Amniotic epithelial cell (primary cell): ENCODE measurements at places on chromosomes 3 and 15.
A peak's percentile ranks its signal among the peaks of the same experiment; 100 is the strongest.

- no peak for DNase-seq
These were observed 142.8 kb downstream of the NTRK3 start for GRCh38 chr15:88113613-88114308.

GRCh38 chr3:150222691-150223489 is 185.2 kb upstream of the TSC22D2 start:
- DNase-seq = no peak

DNA sequence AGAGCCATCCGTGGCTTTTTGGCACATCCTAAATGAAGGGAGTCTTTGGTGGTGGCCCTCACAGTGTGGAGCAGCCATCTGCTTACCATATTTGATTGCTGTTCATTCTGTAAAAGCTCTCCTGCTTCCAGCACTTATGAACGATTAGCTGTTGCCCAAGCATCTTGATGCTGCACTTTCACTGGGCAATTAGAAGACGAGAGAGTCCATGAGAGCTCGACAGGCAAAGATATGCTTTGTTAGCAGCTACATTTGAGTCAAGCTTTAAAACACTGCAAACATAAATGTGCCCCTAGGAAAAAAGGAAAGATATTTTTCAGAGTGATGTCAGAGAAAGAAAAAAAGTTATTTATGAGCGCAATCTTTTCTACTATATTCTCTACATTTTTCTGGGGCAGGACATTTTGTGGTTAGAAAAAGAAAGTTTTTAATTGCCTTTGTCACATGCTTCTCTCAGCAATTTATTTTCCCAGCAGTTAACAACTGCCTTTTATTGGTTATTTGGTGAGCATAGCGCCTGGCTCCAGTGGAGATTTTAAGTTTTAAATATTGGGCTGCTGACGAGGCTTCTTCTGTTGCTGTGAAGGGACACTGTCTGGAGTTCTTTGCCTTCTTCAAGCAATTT is 468.4 kb downstream of the C3orf38 start:
- no peak for DNase-seq

GRCh38 chr3:184371570-184372018 is 6.4 kb downstream of the THPO start:
- DNase-seq = peak; percentile 80

DNA sequence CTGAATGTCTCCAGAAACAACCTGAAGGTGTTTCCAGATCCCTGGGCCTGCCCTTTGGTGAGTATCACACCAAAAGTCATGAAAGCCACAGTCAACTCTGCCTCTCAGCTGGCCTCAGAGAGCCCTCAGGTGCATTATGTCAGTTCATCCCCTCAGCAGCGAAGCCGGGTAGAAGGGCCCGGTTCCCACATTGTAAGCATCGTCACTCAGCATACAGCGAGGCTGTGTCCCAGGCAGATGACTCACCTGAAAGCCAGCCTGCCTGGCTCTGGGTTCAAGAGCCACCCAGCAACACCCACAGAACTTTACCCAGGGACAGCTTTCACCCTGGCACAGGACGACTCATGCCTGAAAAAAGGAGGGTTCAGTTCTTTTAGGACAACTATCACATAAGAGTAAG is 91.6 kb downstream of the LRRK1 start:
- DNase-seq = no peak

- DNase-seq = no peak
These were observed 87.2 kb downstream of the B3GNT5 start for GRCh38 chr3:183340222-183340621.

DNA sequence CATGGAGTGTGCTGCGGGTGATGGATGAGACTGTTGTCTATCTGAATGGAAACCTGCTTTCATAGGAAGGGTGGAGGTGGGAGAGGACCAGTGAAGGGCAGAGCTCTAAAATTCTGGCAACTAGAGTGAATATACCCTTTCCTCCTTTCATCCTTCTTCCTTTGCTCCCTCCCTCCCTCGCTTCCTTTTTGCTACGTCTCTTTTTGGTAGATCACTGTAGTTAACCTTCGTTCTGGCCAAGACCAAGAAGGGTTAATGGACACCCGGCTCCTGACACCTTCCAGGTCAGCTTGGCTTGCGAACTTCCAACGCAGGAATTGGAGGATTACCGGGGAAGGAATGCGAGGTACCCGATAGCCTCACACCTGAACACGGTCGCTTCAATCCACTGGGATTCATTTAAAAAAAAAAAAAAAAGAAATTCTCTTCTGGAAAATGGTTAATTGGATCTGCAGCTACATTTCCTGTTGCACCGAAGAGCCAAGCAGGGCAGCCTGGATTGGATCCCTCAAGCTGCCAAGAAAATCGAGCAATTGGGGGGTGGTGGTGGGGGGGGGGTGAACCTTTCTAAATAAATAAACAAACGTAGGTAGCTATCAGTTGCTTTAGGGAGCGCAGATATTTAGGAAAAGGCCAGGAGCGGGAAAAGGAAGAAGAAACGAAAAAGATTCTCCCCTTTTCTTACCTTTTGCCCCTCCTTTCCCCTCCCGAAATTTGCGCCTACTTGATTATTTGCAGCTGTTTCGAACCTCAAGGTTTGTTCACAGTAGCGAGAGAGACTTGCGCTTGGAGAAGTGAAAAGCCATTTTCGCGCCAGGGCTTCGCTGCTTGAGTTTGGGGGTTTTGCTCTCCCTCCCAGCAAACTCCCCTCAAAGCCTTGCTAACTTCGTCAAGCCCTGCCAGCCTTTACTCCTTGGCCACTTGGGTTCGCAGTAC is 9.5 kb upstream of the NR2F2 start:
- no peak for DNase-seq

GRCh38 chr3:9695746-9696145 is 7.9 kb upstream of the CPNE9 start:
- no peak for DNase-seq

- no peak for DNase-seq
These were observed 59.7 kb downstream of the DCUN1D1 start for GRCh38 chr3:182920515-182921084.

GRCh38 chr3:98034036-98034435 is 1.1 kb downstream of the GABRR3 start:
- no peak for DNase-seq

DNA sequence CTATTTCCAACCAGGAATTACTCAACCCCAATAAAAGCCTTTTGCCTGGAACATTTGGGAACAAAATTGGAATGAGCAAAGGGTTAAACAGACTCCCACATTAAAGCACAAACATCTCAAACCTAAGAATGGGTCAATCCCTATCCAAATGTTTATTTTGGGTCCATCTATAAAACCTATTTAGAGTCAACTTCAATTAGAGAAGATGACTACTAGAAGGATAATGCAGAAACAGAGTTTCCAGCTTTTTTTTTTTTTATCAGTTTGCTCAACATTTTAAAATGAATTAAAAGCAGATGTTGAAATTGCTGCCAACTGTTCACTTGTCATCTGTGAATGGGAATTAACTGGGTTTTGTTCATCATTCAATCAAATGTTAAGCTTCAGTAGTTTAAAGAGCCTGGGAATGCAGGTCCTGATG is 4.1 kb upstream of the TBC1D23 start:
- DNase-seq = no peak

GRCh38 chr3:110069761-110070160 is 732.4 kb upstream of the DPPA4 start:
- no peak for DNase-seq
